Activated T-cell treated with anti-CD3 and anti-CD28 coated beads for 4 hours (primary cell): ENCODE measurements at places on chromosomes 1 and 21.

- no peak for DNase-seq
These were observed 11.8 kb downstream of the C1orf116 start for GRCh38 chr1:207020709-207021107.

DNA sequence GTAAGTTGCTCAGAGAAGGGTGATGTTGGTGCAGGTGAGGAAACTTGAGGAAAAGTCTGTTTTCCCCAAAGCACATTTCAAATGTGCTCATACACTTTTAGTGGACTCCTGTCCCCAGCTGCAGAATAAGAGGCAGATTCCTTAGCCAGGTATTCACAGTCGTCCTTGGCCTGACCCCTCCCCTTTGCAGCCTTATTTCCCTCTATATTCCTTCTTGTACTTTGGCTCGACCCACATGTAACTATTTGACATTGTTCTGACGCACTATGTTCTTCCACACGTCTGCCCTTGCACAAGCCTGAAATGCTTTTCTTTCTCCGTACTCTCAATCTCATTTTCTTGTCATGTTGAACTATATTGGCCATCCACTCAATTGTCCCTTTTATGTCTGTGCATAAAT lies 498.4 kb upstream of the USP24 start:
- no peak for DNase-seq

- no peak for DNase-seq
These were observed 10.9 kb downstream of the OLIG2 start for GRCh38 chr21:33036430-33037162.

DNA sequence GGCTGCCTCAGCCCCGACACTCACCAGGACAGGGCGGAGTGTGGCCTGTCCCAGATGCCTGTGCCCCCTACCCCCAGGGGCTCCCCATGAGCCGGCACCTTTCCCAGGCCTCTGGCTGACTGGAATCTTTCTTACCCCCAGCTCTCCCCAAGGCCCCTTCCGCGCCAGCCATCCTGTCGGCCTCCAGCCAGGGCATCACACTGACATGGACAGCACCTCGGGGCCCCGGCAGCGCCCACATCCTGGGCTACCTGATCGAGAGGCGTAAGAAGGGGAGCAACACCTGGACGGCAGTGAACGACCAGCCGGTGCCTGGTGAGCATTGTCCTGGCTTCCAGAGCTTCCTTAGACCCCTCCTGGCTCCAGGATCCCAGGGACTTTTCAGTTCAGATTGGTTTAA lies 26.5 kb downstream of the IGFN1 start:
- DNase-seq, result no peak

DNA sequence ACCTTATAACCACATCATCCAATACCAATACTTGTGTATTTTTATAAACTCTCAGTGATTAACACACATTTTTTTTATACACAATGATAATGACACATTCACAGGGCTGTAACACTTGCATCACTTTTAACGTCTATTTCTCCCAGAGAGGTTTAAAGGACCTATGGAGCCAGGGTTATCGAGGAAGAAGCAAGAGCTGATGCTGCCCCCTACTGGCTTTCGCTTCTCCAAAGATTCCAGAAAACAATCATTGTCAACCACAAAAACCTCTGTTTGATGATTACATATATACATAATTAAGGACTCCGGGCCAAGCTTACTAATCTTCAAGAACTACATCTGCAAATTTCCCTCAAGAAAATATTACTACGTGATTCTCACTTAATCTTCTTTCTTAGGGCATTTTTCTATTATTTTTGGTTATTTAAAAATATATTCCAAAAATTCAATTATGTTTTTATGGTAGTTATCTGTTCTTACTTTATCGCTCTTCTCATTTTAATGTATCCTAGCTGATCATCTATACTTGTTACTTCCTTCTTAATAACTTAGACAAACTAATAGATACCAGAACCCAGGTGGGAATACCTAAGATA lies 214.5 kb downstream of the VAV3 start:
- no peak for DNase-seq

GRCh38 chr1:151130987-151131586 lies 15.3 kb downstream of the SEMA6C start:
- DNase-seq, result peak; percentile 62

DNA sequence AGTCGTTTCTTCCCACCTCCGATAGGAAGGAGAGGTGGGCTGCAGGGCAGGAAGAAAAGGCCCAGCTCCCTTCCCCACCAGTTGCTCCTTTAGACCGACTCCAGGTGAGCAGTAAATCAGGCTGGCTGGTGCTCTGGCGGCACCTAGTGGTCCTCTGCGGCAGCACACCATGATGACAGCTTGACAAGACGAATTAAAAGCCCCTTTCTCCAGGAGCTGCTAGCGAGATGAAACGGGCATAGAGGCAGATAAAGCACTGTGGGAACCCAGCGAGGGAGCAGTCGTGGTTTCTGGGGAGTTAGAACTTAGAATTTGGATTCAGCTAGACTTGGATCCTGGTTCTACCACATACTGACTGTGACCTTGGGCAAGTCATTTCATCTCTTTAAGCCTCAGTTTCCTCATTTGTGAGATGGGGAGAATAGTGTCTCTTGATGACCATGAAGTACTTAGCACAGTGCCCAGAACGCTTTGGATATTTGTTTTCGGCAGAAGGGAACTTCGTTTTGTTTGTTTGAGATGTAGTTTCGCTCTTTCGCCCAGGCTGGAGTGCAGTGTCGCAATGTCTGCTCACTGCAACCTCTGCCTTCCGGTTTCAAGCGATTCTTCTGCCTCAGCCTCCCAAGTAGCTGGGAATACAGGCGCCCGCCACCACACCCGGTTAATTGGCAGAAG lies 21.8 kb upstream of the COL9A2 start:
- peak; percentile 87 for DNase-seq

GRCh38 chr1:60866226-60866900 lies 216.0 kb upstream of the NFIA start:
- no peak for DNase-seq

DNA sequence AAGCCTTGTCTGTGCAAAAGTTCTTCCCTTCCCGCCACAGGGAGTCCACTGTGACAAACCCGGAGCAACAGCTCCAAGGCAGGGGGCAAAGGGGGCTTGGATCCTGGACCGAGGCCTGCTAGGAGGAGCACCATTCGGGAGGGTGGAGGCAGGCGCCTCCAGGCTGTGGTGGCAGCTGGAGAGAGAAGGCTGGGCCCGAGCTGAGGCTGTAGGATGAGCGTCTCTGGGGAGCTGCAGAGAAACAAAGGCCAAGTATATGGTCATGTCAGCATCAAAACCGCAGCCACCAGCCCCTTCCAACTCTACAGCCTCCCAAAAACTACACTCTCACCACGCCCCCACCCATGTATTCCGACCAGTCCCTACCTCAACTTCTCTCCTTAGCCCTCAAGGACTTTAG lies 579 bp downstream of the SH3BP5L start:
- no peak for DNase-seq

DNA sequence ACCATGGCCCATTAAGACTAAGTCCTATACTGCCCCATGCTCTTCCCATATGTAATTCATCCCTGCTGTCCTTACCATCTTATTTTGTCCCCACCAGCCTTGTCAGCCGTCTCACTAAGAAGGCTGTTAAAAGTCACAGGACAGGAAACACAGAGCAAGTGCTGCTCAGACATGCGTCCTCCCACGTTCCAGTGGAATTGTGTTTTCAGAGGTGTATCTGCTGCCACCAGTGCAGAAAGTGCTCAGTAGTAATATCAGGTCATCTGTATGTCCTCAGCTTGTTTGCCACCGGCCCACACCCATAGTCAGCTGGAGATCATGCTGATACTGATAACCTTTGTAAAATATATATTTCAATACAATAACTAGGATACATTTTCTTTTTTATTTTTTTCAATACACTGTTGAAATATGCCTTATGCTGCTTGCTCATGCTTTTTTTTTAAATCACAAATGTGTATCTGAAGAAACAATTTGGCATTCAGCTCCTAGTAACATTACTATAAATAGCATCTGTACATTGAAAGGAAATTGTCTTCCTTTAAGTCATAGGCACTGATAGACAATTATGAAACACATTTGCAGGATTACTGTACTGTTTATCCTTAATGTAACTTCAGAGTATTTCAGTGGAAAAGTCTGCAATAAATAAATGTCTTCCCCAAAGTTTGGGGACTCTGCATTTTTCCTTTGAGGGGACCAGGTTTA lies 156.9 kb downstream of the EDEM3 start:
- DNase-seq, result no peak

DNA sequence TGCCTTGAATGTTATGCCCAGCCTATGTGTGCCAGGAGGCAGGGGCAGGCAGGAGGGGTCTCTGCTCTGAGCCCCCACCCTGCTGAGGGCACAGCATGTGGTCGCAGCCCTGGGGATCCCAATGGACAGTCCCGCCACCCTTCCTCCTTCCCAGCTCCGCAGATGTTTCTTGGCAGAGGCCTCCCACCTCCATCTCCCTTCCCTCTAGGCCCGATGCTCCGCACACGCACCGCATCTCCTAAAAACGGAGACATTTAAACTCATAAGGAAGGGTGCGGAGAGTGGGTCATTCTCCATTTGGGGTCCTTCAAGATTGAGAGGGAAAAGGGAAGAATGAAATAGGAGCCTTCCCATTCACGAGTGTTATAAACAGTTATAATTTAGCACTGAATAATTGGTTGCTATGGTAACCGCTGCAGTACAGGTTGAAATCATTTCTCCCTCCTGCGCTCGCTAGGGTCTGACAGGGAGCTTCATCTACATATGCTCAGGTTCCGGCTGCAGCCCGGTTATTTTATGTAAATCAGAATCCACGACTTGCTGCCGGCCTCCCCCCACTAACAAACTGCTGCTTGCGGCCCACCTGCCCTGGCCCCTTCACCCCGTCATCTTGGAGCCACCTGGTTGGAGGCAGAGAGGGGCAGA lies 16.0 kb downstream of the CHD5 start:
- no peak for DNase-seq

- no peak for DNase-seq
These were observed 422.9 kb downstream of the PTBP2 start for GRCh38 chr1:97144527-97144926.

- DNase-seq, result no peak
These were observed 27.8 kb downstream of the IGFN1 start for GRCh38 chr1:201218409-201218808.
